AG10803 (cell line): ENCODE measurements at places on chromosomes 2 and 18.
A peak's percentile ranks its signal among the peaks of the same experiment; 100 is the strongest.

GRCh38 chr2:6971502-6971901 lies 54.3 kb downstream of the RNF144A start:
- DNase-seq, result no peak

DNA sequence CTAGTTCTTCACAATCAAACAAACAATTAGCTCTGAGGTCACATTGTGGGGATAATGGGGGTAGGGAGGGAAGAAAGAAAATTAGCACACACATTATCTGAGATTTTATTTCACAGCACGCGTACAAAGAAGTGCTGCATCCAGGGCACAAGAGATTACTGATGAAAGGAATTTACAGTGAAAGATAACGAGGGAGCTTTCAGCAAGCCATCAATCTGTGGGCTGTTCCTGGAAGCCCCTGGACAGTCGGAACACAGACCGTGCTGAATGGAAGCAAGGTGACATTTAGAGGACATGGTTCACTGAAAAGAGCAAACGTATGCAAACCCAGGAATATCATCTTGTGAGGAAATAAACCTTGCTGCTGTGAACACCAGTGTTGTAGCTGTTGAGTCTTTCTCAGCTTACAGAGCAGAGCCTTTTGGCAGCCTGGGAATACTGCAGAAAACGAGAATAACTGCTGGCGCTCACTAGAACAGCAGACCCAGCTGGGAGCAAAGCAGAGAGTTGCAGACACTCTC lies 63.2 kb downstream of the SCG2 start:
- no peak for DNase-seq

GRCh38 chr2:88538362-88538917 lies 85.9 kb upstream of the FOXI3 start:
- DNase-seq, result no peak

DNA sequence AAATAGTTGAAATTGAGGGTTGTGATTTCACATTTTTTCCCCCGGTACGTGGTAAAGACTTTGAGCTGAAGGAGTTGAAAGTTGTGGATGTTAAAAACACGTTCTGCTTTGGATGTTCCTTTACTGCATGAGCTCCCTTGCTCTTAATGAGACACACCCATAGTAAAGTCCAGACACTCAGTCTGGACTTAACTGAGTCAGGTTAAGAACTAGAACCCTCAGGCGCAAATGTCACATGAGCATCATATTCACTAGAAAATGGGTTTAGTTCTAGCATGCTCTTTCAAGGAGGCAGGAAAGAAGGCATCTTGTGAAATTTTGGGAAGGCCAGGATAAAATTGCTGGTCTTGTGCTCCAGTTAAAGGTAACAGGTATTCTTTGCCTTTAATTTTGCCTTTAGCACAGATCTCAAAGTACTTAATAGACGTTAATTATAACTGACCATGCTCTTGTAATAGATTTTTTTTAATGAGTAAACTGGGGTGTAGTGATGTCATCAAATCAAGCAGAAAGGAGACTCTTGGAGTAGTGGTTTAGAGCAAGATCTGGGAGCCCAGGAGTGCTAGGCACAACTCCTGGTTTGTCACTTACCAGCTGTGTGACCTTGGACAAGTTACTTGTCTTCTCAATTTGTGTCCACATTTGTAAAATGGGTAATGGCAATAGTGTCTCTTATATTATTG lies 20.6 kb downstream of the ITGA6 start:
- DNase-seq, result no peak

GRCh38 chr2:122949523-122949922 lies 1075.6 kb upstream of the CNTNAP5 start:
- DNase-seq, result no peak

DNA sequence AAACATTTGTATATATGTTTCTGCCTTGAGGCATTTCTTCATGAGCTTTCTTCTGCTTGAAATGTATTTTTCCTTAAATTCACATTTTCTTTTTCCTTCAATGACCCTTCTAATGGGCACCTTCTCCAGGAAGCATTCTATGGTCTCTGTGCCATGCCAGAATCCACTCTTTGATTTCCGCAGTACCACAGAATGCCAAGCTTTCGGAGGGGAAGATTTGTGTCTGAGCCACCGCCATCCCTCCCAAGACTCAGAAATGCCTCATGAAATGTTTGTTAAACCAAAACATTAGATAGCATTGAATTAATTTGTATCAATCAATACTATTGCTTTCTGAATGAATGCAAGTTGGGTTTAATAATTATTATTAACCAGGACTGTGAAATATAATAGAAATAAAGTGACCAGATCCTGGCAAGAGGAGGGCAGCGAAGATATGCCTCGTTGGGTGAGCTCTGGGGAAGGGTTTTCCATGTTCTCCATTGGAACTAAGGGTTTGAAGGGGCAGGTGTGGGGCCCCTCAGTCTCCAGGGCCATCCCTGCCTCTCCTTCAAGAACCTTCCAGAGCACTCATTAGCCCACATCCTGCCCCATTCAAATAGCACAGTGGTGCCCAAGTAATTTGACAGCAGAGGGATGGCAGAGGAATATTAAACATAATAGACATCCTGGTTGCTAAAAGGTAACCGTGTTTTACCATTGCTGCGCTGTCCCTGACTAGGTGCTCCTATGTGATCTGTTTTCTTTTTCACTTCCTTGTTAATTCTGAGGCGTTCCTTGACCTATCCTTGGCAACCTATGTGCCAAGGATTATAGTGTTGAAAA lies 189.6 kb downstream of the MYCN start:
- no peak for DNase-seq

GRCh38 chr18:70294471-70295191 lies 5.8 kb downstream of the SOCS6 start:
- no peak for DNase-seq

- DNase-seq, result no peak
These were observed 216.8 kb upstream of the CNTNAP5 start for GRCh38 chr2:123808243-123808642.

DNA sequence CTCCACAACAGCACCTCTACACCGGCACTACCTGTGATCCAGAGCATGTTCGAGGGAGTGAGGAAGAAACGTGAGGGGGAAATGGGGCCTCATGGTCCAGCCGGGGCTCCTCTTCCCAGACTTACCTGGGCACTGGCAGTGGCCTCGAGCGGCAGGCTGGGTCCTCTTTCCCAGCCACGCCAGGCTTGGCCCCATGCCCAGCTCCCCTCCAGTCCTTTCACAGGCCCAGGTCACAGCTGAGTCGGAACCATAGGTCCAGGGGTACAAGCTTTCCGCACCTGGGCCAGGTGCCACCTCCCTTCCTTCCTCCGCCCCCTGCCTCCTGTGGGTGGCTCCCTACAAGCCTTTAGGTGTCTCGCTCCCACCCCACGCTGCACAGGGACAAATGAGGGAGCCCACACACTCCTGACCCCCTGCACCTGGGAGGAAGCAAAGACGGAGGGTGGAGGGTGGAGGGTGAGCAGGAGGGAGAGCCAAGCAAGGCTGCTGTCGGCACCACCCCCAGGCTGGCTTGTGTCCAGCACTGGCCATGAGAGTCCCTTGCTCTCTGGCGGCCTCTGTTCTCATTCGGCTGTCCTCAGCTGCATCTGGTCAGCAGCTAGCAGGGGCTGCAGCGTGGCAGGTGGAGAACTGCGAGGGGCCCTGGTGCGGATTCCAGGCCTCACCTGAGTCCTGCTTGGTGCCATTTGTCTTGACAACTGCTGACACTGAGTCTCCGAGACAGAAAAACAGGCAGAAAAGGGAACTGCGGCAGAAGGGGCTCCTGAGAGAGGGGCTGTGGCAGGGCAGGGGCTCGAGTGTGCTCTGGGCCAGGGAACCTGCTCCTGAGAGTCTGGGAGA lies 26.8 kb downstream of the ADRA2B start:
- DNase-seq, result no peak

DNA sequence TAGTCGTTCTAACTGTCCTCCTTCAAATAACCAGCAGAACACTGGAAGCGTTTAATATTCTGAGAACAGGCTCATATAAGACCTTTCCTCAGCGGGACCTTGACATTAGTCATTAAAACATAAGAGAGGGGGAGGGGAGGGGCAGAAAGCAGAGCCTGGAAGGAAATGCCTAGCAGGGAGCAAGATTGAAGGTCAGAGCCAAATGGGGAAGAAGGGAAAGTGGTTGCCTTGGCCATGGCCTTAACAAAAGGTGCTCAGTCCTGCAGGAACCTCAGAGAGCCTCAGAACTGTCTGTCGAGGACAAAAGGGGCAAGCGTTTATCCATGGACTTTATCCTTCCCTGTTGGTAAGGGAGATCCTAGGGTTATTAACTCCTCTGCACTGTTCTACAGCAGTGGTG lies 856 bp upstream of the PLA2R1 start:
- no peak for DNase-seq

DNA sequence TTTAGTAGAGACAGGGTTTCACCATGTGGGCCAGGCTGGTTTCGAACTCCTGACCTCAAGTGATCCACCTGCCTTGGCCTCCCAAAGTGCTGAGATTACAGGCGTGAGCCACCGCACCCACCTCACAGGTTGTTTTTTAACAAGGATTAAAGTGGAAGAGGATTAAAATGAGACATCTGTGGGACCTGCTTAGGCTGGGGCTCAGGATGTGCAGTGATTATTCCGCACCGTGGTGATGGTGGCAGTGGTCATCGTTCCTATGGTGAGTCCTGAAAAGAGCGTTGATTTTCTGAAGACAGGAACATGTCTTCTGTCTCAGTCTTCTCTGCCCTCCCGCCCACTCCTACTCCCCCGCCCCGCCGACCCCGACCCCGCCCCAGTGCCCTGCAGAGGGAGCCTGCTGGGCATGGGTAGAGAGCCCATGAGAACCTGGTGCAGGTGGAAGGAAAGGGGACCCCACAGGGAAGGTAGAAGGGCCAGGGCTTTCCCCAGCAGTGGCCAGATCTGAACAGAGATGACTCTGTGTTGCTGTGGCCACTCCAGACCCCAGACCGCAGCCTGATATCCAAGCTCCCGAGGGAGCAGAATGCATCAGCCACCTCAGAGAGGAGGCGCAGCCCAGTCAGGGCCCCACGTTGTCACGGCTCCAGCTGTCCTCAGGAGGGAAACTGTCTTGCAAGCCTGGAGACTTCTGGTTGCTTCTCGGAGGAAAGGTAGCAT lies 34.5 kb upstream of the FOSL2 start:
- DNase-seq, result no peak

GRCh38 chr2:9693196-9693491 lies 62.3 kb upstream of the YWHAQ start:
- peak; percentile 90 for DNase-seq
